B cell (primary cell): ENCODE measurements at places on chromosomes 16 and 17. TPM values are rescaled to one million over a fixed set of nuclear protein-coding genes. Genes with fewer than 3 reads are reported as not detected.

GRCh38 chr17:1273492-1274244 lies 3.4 kb downstream of the BHLHA9 start:
- H3K4me1 ChIP-seq, result peaks cover 16% of the 10 kb centered on the region
- H3K36me3 ChIP-seq, result no peaks in the 10 kb centered on the region
- no peak overlapping the region for H3K27ac ChIP-seq
- no peaks in the 10 kb centered on the region for H3K27me3 ChIP-seq
- DNase-seq, result peak; percentile 49

Gene SLC5A10
- not detected in 2 replicates for total RNA-seq

- H3K27me3 ChIP-seq, result no peaks in the 10 kb centered on the region
- no peak overlapping the region for H3K4me3 ChIP-seq
- no peak overlapping the region for H3K27ac ChIP-seq
- peak; percentile 51 for DNase-seq
- H3K36me3 ChIP-seq, result no peaks in the 10 kb centered on the region
- H3K4me1 ChIP-seq, result peaks cover 18% of the 10 kb centered on the region
Measured at GRCh38 chr16:79012671-79013434, 587.7 kb downstream of the MAF start.

DNA sequence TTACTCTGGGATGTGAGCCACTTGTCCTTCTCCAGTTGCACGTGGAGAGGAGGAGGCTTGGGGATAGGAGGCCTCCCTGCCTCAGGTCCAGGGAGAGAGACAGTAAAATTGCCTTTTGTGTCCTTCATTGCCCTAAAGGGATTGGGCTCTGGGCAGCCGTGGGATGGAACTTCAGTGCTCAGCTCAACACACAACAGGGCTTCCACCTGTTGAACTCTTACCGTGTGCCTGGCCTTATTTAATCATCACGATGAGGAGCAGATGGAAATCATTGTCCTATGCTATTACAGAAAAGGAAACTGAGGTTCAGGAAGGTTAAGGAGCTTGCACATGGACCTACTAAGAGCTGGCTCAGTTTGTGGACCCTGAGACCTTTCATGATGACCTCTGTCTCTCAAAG lies 92.4 kb upstream of the CDC42EP4 start:
- no peaks in the 10 kb centered on the region for H3K27me3 ChIP-seq
- no peak for DNase-seq
- H3K27ac ChIP-seq, result no peak overlapping the region
- H3K36me3 ChIP-seq, result peaks cover 15% of the 10 kb centered on the region
- H3K4me1 ChIP-seq, result no peaks in the 10 kb centered on the region

GRCh38 chr17:48860034-48860433 lies 29.2 kb downstream of the CALCOCO2 start:
- peaks cover 73% of the 10 kb centered on the region for H3K36me3 ChIP-seq
- no peaks in the 10 kb centered on the region for H3K27me3 ChIP-seq
- no peak overlapping the region for H3K27ac ChIP-seq
- no peak for DNase-seq
